Fibroblast of gingiva (primary cell): ENCODE measurements at places on chromosomes 6 and 20.
A peak's percentile ranks its signal among the peaks of the same experiment; 100 is the strongest.

DNA sequence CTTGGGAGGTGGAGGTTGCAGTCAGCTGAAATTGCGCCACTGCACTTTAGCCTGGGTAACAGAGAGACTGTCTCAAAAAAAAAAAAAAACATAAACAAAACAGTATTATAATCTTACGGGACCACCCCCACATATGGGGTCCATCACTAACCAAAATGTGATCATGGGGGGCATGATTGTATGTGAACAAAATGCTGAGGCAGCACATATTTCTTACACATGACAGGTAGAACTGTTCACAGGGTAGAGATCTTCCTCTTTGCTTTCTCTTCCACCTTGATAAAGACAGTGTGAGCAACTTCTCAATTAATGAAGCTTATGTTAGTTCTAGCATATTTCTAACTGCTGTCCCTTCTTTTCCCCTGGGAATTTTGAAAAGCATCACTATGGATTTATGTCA lies 24.7 kb downstream of the NFATC2 start:
- DNase-seq = no peak

DNA sequence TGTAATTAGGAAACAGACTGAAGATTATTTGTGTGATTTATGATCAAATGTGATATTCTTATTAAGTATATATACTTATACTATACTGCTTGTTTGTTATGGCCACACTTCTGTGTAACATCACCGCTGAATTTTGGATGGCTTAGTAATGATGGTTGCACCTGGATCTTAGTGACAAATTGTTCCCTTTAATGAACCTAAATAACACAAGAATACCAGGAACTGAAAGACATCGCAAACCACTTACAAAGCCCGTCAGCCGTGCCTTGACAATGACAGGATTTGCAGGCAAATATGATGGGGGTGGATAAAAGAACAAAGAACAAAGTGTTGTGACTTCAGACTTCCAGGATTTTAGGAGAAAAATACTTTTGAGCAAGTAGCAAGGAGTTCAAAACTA lies 67.1 kb downstream of the LAMP5 start:
- no peak for DNase-seq

DNA sequence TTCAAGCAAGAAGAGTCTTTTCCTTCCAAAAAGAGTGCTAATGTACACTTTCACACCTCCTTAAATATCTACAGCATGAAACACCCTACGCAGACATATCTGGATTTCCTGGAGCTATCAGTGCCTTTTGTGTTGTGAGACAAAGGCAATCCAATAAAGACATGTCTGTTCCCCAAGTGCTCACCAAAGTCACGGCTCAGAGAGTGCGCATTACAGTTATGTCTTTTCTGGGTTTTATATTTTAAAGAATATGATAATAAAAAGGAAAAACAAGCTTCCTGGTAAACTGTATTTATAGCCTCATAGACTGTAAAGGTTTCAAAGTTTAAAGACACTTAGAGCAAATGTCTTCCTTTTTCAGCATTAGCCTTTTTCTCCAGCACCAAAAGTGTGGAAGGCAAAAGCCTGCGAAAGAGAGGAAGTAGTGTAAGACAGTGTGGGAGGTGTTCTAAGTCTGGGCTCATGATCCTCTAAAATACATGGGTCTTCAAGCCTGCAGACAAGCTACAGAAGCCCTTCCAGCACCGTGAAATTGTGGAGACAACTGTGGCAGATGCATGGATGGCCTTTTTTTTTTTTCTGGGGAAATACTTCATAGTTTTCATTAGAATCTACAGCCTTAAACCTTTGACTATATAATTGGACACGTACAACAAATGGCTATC lies 135.0 kb upstream of the SLC35B3 start:
- DNase-seq = no peak

DNA sequence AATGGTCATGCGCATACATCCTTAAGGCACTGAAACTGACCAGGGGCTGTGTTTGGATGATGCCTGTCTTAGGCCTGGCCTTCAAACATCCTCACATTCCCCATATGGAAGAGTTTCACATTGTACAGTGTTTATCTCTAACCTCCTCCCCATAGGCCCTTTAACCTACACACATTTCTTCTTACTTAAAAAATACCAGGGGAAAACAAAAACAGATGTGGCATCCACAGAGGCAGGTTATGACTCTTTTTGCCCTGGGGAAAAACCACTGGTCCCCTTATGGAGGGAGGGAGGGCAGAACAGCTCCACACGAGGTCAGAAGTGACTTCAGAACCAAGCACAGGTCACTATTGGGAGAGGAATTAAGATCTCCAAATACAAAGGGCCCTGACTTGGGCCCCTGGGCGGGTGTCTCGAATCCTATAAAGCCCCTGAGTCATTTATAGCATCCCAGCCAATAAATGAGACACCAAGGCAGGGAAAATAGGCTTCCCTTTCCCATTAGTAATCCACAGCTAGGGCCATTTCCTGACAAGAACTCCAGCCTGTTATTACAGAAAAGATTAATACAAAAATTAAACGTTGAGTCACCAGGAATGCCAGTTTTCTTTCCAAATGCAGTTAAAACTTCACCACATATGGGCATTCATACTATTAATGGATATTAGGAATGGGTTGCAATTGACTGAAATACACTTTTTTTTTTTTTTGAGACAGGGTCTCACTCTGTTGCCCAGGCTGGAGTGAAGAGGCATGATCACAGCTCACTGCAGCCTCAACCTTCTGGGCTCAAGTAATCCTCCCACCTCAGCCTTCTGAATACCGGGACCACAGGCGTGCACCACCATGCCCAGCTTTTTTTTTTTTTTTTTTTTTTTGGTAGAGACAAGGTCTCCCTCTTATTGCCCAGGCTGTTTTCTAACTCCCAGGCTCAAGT lies 107.2 kb downstream of the ATP9A start:
- DNase-seq = peak; percentile 85

- no peak for DNase-seq
Observed at GRCh38 chr6:56440551-56440981, 193.2 kb upstream of the COL21A1 start.

GRCh38 chr6:125528621-125529041 lies 220.8 kb upstream of the HEY2 start:
- no peak for DNase-seq

GRCh38 chr20:35006009-35006408 lies 50.3 kb downstream of the MYH7B start:
- DNase-seq = no peak

- no peak for DNase-seq
Observed at GRCh38 chr6:12748411-12748810, 31.8 kb downstream of the PHACTR1 start.

DNA sequence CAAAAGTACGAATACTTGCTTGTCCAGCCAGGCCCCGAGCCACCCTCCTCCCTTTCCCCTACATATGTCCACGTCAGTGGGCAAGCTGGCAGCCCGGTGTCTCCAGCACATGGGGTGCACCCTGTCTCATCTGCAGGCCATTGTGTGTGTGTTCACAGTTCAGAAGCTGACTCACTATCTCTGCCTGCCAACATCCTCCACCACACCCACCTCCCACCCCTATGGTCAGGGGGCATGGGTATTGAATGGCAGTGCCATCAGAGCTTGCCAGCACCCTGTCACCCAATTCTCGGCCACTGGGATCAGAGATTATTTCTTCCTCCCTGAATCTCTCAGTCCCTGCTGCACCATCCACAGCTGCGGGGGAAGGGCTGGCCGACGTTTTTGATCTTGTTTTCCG lies 195.7 kb downstream of the FARS2 start:
- DNase-seq = peak; percentile 87

DNA sequence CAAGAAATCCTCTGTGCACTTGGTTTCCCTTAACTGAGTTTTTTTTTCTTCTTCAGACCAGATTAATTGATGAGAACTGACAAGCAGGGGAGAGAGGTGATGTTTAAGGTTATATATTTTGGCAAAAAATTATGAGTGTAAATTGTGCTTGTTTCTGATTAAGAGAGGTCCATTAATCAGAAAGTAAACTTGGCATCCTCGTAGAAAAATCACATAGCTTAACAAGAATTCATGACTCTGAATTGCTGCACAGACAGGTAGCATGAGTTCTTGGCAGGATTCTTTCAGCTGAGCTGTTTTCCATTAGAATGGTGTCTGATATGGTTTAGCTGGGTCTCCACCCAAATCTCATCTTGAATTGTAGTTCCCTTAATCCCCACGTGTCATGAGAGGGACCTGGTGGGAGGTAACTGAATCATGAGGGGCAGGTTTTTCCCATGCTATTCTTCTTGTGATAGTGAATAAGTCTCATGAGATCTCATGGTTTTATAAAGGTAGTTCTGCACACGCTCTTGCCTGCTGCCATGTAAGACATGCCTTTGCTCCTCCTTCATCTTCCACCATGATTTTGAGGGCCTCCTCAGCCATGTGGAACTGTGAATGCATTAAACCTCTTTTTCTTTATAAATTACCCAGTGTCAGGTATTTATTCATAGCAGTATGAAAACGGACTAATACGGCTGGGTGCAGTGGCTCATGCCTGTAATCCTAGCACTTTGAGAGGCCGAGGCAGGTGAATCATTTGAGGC lies 34.2 kb upstream of the DDR1 start:
- DNase-seq = no peak

DNA sequence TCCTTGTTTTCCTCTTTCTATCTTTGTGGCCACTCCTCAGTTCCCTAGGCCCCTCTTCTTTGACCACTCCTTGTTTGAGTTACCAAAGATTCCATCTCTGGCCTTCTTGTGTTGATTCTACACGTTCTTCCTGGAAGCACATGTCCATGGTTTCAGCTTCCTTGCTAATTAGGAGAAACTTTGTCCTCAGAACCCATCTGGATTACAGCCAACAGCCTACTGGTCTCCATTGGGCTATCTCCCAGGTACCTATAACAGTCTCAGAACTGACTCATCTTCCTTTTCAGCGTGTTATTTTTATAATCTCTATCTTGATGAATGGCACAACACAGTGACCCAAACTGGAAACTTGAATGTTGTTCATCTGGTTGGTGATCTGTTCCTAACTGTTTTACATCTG lies 17.5 kb downstream of the PTPRA start:
- DNase-seq = no peak

DNA sequence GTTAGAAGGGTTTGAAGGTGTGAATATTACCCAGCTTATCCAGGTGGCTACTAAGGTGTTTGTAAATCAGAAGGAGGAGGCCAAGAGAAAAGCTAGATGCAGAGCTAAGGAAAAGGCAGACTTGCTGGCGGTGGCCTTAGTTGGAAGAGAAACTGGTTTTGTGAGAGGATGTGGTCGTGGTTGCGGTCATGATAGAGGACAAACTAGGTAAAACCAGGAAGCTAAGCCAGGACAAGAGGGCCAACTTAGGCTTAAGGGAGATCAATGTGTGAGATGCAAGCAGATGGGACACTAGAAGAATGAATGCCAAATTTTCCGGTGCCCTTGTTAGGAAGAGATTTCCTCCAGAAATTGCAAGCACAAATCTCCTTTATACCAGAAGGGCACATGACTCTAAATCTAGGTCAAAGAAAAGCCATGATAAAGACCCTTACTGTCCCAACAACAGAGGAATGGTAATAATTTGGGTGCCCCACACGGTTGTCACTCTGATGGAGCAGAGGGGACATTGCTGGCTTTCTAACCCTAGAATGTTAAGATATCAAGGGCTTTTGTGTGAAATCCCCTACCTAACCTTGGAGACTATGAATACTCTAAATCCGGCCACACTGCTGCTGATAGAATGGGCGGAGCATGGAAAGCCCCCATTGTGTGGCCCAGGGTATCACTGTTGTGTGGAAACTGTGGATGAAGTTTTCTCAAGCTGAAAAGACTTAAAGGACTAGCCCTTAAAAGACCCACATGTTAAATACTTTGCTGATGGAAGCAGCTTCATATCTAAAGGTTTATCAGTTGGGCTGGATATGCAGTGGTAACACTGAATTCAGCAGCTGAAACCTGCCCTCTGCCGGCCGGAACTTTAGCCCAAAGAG lies 7.8 kb downstream of the IL22RA2 start:
- no peak for DNase-seq

DNA sequence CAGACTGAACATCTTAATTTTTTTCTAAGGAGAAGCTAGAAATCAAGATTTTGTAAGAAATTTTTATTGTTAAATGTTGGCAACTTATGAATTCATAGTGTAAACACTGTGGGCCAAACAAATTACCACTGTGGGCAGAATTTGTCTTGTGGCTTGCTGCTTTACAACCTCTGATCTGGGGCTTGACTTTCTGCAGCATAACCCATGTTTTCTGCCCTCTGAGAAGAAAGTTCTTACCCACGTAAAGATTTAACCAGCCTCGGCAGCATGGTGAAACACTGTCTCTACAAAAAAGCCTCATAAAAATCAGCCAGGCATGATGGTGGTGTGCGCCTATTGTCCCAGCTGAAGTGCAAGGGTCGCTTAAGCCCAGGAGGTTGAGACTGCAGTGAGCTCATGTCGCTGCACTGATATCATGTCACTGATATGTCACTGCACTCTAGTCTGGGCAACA lies 12.9 kb downstream of the ITCH start:
- no peak for DNase-seq

DNA sequence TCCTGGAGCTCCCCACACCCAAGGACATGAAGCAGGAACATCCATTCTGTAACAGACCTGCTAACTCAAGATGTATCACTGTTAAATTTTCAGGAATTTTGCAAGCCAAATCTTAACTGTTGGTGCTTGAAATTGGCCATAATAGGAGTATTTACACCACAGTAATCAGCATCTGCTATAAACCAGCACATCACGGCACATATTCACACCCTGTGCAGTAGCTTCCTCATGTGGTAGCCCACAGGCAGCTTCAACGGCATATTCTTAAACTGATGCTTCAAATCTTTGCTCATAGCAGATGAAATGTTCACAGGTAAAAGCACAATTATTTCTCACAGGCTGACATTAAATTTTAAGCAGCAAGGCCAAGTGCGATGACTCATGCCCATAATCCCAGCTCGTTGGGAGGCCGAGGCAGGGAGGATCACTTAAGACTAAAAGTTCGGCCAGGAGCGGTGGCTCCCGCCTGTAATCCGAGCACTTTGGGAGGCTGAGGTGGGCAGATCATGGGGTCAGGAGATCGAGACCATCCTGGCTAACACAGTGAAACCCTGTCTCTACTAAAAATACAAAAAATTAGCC lies 43.5 kb upstream of the LYRM2 start:
- DNase-seq = no peak

GRCh38 chr6:107221519-107221918 lies 106.2 kb upstream of the BEND3 start:
- DNase-seq = no peak

DNA sequence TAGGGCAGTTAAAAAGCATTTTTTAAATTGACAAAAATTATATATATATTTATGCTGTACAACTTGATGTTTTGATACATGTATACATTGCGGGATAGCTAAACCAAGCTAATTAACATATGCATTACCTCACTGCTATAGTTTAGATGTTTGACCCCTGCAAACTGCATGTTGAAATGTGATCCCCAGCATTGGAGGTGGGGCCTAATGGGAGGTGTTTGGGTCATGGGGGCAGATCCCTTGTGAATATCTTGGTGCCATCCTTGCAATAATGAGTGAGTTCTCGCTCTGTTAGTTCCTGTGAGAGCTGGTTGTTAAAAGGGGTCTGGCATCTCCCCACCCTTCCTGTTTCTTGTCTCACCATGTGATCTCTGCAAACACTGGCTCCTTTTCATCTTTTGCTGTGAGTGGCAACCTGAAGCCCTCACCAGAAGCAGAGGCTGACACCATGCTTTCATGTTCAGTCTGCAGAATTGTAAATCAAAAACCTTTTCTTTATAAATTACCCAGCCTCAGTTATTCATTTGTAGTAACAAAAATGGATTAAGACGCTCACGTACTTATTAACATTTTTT lies 111.8 kb downstream of the MCHR2 start:
- no peak for DNase-seq

- peak; percentile 73 for DNase-seq
Observed at GRCh38 chr6:44257025-44257752, at the start of gene SLC35B2. SLC35B2 (minus strand) TSS chr6:44257528; CDS start chr6:44257410, 118 bp downstream.
